Activated CD4-positive, alpha-beta T cell treated with anti-CD3 and anti-CD28 coated beads, Interleukin-2, amount 50 U/mL, for 24 hours (primary cell): ENCODE measurements at places on chromosomes 12 and 14.
A peak's percentile ranks its signal among the peaks of the same experiment; 100 is the strongest.

- peak; percentile 12 for DNase-seq
These were observed 693 bp downstream of the MAP3K9 start for GRCh38 chr14:70808416-70809224.

DNA sequence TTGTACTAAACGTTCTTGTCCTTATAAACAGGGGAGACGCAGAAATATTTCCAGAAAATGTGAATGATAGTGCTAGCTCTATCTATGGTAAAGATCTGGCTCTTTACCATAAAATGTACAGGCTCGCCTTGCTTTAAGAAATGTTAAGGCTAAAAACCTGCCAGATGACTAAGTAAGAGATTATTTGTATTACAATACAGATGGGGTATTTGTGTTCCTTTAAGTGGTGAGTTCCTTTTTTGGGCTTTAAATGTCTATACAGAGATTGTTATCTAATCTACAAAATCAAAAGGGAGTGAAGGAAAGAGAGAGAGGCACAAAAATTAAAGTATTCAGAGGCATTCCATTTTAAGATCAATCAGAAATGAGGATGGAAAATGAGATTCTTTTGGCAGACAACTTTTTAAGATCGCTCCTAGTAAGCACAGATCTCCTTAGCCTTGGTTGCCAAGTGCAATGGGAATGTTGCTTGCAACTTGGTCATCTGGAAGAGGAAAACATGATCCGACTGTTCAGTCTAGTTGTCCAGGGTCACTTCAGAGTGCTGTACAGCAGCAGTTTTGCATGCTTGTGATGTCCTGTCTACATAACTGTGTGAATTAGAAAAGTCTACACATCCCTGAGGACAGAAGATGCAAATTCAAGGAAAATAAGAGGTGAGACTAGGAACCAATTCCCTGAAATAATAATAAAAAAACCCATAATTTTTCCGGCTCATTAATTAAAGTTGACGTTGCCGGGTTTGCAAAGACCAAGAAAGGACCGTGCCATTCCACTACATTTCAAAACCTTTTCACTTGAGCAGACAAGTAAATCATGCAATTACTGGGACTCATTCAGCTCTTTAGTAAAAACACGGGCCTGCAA, 380.8 kb downstream of the EGLN3 start:
- no peak for DNase-seq

DNA sequence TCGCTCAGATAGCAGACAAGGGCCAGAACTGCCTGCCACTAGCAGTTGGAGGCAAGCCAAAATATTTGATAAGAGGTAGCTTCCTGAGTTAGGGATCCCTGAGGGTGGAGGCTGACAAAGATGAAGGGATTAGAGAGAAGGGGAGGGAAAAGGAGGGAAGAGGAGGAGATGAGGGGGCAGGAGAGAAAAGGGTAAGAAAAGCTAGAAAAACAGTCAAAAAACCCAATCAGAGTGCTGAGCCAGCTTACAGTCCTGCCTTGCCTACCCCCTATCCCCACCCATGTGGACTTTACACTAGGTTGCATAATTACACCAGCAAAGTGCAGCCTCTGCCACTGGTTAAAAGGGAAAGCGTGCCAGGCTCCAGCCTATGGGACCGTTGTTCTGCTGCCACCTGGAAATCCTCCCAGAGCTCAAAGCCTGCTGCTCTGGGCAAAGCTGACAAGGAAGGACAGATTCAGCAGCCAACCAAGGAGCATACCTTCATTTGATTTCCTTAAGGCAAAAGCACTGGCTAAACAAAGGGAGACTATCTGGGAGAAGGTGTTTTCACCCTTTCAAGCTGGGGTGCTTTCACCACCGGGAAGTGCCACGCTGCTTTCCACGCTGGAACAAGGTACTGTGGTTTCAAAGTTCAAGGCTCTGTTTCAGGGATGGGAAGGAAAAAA, 3.8 kb upstream of the NUMB start:
- no peak for DNase-seq

DNA sequence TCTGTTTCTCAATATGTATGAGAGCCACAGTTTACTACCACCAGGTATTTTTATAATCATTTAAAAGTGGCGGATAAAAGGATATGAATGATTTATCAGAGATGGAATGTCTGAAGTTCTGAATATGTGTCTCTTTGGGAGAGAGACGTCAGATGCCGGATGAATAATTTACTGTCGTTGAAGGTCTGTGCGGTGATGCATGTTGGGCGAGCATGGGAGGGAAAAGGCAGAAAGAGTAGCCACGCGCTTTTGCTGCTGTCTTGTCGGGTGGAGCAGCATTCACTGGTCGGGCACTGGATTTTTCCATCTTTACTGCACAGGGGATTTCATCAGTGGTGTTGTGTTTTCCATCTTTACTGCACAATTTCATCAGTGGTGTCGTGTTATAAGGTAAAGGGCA, 65.6 kb downstream of the SYNE2 start:
- no peak for DNase-seq

- DNase-seq, result no peak
These were observed 17.7 kb downstream of the IRAK4 start for GRCh38 chr12:43776498-43776897.

- no peak for DNase-seq
These were observed 399.6 kb downstream of the KCNH5 start for GRCh38 chr14:62645649-62646048.

GRCh38 chr12:20368651-20369304, 441 bp downstream of the PDE3A start:
- no peak for DNase-seq

DNA sequence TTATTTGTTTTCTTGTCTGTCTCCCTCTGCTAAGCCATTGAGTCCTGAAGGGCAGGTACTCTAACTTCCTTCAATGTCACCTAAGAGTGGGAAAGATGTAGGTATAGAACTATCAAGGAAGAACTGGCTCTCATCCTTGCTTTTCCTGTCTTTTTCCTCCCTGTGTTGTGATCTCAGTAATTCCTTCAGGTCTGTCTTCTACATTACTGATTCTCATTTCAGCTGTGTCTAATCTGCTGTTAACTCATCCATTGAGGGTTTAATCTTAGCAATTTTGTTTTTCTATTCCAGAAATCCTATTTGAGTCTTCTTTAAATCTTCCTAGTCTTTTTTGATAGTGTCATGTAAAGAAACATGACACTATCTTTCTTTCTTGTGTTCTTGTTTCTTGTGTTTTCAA, 124.5 kb upstream of the PLXNC1 start:
- no peak for DNase-seq

DNA sequence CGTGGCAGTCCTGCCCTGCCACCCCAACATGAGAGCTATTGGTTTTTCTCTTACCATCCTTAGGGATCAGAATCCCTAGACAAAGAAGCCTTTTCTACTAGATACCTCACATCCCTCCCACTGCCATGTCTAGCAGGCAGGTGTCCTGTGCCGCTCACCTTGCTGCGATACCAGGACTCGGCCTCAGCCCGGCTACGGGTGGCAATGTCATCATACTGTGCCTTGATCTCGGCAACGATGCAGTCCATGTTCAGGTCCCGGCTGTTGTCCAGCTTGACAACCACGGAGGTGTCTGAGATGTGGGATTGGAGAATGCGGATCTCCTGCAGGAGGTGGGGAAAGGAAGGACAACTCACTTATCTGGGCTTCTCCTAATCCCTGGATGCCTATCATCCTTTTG, 4.5 kb downstream of the KRT83 start:
- DNase-seq, result no peak

GRCh38 chr12:97960741-97961608, 498.4 kb downstream of the RMST start:
- DNase-seq, result peak; percentile 6

DNA sequence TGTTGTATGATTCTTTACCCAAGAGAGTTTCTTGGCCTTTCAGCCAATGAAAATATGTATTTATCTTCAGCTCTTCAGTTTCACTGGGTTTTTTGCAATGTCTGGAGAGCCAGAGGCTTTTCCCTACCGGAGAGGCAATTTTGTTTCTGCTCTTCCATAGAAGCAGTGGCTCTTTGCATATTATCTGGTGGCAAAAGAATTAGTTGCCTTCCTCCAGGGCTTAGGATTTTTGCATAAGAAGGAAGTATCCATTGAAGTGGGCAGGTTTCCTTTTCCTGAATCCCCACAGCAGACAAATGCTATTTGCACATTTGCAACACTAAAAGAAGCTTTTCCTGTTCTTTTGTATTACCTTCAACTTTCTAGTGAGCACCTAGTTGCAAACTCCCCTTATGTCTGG, 75.2 kb downstream of the NTS start:
- no peak for DNase-seq

DNA sequence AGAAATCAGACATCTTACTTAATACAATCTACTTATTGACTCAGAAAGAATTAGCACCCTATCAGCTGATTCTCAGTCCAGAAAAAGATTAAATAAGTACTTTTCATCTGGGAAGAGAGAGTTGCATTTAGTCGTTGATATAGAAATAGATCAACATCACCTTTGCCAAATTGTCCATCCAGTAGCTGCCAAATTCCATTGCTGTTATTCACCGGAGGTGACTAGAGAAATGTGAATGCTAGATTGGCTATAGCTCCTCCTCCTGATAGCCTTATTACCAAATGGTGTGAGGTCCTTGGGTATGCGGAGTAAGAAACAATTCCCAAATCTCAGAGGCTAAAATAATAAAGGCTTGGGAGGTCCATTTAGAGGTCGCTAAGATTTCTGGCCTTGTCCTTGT, 723.3 kb upstream of the FLRT2 start:
- no peak for DNase-seq

GRCh38 chr12:3214526-3215365, 137.6 kb downstream of the TSPAN9 start:
- no peak for DNase-seq

GRCh38 chr12:109741286-109741969, 27.8 kb downstream of the FAM222A start:
- DNase-seq, result no peak

- no peak for DNase-seq
These were observed 16.3 kb downstream of the CREBL2 start for GRCh38 chr12:12628013-12628412.

DNA sequence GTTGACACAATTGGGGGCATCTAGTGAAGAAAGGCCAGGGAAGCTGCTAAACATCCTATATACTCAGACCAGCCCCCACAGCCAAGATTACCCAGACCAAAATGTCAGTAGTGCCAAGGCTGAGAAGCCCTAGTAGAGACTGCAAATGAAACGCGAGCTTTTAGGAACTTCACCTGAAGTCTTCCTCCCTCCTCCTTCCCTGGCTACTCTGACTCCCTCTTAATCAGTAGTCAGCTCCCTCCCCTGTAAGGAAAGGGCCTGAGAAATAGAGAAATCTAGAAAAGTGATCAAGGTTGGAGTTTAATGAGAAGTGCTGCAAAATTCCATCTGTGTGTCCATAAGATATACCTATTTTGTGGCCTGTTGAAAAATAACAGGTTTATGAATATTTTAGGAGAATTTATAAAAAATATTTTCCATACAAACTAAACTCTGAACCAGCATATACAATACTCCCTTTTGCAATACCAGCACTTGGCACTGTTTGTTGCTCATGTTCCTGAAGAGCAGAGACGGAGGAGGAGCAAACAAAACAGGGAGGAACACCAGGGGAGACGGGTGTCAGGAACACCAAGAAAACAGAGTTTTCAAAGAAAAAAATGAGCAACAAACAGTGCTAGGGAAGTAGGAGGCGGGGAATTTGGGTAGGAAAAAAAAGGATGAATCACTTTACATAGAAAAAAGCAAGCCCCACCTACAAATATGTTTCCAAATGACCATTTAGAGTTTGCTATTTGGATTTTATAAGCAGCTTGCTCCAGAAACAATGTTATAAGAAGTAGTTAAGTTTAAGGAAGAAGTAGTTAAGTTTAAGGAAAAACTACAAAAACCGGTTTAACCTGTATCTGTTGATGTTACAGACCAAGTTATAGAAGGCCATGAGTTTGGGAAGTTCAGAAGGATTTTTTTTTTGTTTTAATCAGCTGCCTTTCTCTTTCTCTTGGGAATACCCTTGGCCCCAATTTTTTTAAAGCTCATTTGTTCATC, 282.1 kb upstream of the GRIP1 start:
- no peak for DNase-seq

- DNase-seq, result no peak
These were observed 14.6 kb upstream of the RBM19 start for GRCh38 chr12:113980537-113981337.
